ENCODE measurements at places on chromosomes 3 and 15. TPM values are rescaled to one million over a fixed set of nuclear protein-coding genes. Genes with fewer than 3 reads are reported as not detected.

Gene MDFIC2
- not detected for polyA plus RNA-seq

GRCh38 chr3:72998466-72998865 lies 1.9 kb downstream of the PPP4R2 start:
- H3K4me3 ChIP-seq, result peak overlapping the region; percentile 33
- peaks cover 67% of the 10 kb centered on the region for H3K4me1 ChIP-seq
- no peak for DNase-seq
- H3K27me3 ChIP-seq, result no peaks in the 10 kb centered on the region
- peaks cover 11% of the 10 kb centered on the region for H3K36me3 ChIP-seq

DNA sequence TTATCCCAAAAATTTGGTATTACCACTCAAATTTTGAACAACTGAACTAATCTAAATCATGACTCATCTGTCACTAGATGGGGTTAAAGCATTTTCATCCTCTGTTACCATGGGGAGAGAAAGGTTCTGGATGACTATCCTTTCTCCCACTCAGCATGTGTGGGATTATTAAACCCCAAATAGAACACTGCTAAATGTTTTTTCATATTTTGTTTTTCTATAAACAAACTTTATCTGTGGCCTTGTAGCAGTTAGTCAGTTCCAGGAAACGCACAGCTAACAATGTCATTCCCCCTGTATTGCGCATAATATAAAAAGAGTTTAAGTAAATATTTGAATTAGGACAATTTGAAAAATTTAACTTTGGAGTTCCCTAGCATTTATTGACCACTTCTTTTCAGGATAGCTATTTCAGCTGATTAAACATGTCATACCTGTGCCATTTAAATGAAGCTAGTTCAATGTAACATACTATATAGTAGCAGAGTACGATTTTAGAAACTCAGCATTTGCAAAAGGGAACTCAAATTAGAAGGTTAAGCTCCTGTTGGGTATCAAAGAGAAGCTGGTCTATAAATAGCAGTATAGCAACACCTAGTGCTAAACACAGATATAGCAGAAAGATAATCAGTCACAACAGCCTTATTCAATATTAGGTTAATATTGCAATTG lies 9.2 kb upstream of the TMEM212 start:
- no peak overlapping the region for H3K27ac ChIP-seq
- no peaks in the 10 kb centered on the region for H3K4me1 ChIP-seq
- no peak for DNase-seq

Gene CTXN2
- polyA plus RNA-seq, result not detected

- H3K27me3 ChIP-seq, result peaks cover 2% of the 10 kb centered on the region
- DNase-seq, result no peak
- H3K36me3 ChIP-seq, result no peaks in the 10 kb centered on the region
- no peak overlapping the region for H3K4me3 ChIP-seq
- no peak overlapping the region for H3K27ac ChIP-seq
- no peaks in the 10 kb centered on the region for H3K4me1 ChIP-seq
These were observed 82.2 kb upstream of the VEPH1 start for GRCh38 chr3:157585386-157585785.

- no peak overlapping the region for H3K27ac ChIP-seq
- H3K4me3 ChIP-seq, result no peak overlapping the region
- DNase-seq, result no peak
- H3K36me3 ChIP-seq, result no peaks in the 10 kb centered on the region
- peaks cover 8% of the 10 kb centered on the region for H3K27me3 ChIP-seq
These were observed 43.2 kb upstream of the TSEN2 start for GRCh38 chr3:12440927-12441714.

DNA sequence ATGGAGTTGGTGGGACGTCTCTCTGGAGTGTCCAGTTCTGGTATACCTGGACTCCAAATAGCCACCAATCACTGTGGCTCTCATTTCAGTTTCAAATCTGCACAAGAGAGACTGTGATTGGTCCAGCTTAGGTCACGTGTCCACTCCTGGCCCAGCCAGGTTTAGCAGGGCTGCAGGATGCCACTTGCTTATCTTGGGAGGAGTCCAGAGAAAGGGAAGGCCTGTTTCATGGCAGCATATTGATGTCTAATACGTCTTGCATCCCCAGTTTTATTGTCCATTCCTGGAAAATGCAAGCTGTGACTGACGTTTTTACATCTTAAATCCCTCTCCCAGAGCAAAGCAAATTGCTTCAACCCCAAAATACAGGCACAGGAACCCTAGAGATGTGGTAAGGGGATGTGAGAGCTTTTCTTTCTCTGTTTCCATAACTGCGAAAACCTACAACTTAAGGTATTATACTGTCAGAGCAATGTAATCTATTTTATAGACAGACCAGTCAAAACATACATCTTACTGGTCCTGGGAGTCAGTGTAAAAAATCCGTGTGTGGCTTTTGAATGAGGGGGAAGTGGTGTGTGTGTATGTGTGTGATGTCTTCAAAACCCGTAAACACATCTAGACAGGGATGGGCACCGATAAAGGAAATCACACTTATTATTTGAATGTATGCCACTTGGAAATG lies 274.4 kb downstream of the TLE3 start:
- H3K36me3 ChIP-seq, result no peaks in the 10 kb centered on the region
- no peak overlapping the region for H3K4me3 ChIP-seq
- no peak overlapping the region for H3K27ac ChIP-seq
- no peaks in the 10 kb centered on the region for H3K4me1 ChIP-seq
- peaks cover 13% of the 10 kb centered on the region for H3K27me3 ChIP-seq

DNA sequence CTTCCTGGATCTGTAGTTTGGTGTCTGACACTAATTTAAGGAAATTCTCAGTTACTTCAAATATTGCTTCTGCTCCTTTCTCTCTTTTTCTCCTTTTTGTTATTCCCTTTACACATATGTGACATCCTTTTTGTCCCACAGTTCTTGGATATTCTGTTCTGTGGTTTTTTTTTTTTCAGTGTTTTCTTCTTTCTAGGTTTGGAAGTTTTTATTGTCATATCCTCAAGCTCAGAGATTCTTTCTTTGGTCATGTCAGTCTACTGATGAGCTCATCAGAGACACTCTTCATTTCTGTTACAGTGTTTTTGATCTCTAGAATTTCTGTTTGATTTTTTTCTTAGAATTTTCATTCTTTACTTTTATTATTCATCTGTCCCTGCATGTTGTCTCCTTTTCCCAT lies 140.5 kb downstream of the SPATA16 start:
- no peak for DNase-seq
- H3K4me1 ChIP-seq, result no peaks in the 10 kb centered on the region
- no peak overlapping the region for H3K27ac ChIP-seq
- no peaks in the 10 kb centered on the region for H3K27me3 ChIP-seq

GRCh38 chr3:177284383-177284881 lies 87.2 kb upstream of the TBL1XR1 start:
- no peaks in the 10 kb centered on the region for H3K36me3 ChIP-seq
- no peak overlapping the region for H3K4me3 ChIP-seq

DNA sequence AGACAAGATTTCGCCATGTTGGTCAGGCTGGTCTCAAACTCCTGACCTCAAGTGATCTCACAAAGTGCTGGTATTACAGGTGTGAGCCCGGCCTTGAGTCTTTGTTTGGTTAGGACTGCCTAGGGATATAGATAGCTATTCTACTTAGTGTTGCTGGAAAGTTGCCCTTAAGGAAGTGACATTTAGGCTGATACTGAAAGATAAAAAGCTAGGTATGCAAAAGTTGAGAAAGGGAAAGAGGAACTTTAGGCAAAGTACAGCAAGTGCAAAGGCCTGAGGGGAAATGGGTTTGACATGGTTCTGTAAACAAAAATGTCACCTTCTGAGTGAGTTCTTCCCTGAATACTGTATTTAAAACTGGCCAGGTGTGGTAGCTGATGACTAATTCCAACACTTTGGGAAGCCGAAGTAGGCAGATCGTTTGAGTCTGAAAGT lies 111.5 kb downstream of the ZNF609 start:
- H3K4me1 ChIP-seq, result peaks cover 38% of the 10 kb centered on the region
- peaks cover 10% of the 10 kb centered on the region for H3K36me3 ChIP-seq
- H3K27ac ChIP-seq, result no peak overlapping the region
- no peak for DNase-seq
- H3K4me3 ChIP-seq, result no peak overlapping the region
- peaks cover 1% of the 10 kb centered on the region for H3K27me3 ChIP-seq

DNA sequence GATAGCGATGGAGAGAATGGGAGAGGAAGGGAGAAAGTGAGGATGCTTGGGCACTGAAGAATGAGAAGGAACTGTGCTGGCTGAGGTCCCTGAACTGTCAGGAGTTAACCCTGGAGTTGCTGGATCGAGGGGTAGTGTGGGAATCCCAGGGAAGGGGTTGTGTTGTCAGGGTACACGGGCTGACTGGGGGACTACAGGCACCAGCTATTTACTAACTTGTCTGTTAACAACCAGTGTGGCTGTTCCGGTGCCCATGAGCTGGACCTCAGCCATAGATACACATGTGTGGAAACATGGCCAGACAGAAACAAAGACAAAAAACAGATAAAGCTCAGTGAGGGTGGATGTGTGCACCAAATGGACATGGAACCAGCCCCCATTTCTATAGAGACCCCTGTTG lies 55.1 kb downstream of the GASK1A start:
- H3K4me3 ChIP-seq, result no peak overlapping the region
- no peaks in the 10 kb centered on the region for H3K36me3 ChIP-seq
- DNase-seq, result no peak
- H3K4me1 ChIP-seq, result peaks cover 34% of the 10 kb centered on the region
- H3K27me3 ChIP-seq, result peaks cover 2% of the 10 kb centered on the region

DNA sequence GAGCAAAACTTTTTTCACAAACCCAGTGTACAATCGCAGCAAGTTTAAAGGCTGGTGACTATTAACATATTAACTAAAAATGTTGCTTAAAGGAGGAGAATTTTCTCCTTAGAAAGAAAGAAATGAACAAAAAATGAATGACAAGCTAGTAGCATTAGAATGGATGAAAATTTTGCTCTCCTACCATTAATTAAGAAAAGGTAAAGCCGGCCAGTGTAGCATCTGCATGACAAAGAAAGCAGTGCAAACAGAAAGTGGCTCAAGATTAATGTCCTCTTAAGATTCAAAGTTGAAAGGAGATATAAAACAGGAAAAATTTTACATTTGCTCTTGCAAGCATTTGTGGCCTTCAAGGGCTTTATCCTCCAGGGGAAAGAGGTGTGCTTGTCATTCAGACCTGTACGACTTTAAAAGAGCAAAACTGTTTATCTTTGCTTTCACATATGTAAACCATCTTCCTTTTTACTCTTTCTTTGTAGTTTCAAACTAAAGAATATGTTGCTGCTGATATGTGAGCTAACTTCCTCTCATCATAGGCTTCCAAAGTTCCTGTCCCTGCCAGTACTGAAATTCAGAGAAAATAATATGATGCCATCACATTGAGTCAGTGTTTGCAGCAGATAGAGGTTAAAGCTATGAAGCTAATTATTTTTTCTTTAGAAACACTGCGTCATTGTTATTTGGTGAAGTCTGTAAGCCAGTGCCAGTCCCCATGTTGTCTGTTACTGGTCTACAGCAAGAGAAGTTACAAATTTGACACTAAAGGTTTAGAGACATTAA lies 439.1 kb upstream of the GRM7 start:
- H3K27me3 ChIP-seq, result no peaks in the 10 kb centered on the region
- H3K4me3 ChIP-seq, result no peak overlapping the region
- no peak for DNase-seq
- no peak overlapping the region for H3K27ac ChIP-seq
